Coronary artery (tissue), 2 donors: ENCODE measurements at places on chromosomes 6 and 20.

GRCh38 chr6:3838992-3839867 lies 9.9 kb upstream of the FAM50B start:
- no peak for DNase-seq

DNA sequence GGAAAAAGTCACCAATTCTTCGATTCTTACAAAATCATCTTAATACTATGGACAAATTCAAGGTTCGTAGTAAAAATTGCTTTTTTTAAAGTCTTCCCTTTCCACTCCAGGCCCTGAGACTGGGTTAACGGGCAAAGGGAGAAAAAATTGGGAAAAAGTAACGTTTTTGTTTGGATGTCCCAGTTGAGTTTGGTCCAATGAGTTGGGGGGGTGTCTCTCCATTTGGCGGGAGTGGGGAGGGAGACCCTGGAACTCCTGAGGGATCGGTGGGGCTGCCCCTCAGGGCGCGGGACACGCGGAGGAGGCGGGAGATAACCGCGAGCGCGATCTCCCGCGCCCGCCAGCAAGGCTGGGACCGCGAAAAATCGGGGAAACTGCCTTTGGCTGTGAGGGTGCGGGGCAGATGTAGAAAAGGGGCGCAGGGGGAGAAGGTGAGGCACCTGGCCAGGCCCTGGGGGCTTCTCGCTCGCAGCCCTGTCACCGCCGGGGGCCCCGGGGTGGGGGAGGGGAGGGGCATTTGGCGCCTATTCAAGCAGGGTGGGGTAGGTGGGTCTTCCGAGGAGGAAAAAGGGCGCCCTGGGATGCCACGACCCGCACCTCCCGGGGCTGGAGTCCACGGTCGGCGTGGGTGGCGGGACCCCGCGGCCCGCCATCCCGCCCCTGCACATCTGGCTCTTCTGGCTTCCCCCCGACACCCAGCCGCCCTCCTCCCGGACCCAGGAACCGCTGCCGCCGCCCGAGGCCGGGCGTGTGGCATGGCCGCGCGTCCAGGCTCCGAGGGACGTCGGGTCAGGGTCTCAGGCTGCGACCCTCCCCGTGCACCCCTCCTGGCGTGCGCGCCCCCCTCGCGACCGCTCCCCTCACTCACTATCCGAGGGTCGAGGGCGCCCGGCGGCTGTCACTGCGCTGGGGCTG lies 595 bp downstream of the FBXO5 start:
- peak; percentile 74 for DNase-seq

- peak; percentile 82 for DNase-seq
These were observed 64.6 kb upstream of the TXNDC5 start for GRCh38 chr6:7974938-7975763.

- no peak for DNase-seq
These were observed 284.0 kb upstream of the DEFB112 start for GRCh38 chr6:50333696-50334095.

DNA sequence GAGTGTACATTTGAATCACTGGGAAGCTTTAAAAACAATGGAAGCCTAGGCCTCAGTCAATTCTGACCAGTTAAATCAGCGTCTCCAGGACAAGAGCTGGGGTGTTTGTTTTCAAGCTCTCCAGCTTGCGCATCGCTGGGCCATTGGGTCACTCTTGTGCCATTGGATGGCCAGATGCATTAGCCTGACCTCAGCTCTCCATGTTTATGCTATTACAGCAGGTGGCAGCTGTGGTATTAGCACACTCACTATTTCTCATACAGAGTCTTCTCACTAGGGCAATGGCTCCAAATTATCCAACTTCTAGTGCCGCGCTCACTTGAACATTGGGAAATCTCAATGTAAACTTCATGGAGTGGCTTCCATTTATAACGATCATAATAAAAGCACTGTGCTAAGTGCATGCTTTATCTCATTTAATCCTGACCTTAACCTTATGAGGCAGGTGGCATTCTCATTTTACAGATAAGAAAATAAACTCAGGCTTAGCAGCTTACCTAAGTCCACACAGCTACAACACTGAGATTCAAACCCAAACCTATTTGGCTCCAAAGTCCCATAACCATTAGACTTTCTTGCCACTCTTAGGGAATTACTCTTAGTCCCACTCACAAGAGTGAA lies 108.8 kb downstream of the PPP1R14C start:
- DNase-seq, result no peak

GRCh38 chr6:105204768-105205167 lies 25.0 kb upstream of the POPDC3 start:
- DNase-seq, result no peak

GRCh38 chr6:122449069-122449468 lies 22.5 kb downstream of the SERINC1 start:
- no peak for DNase-seq

- DNase-seq, result no peak
These were observed 43.4 kb downstream of the SLC22A3 start for GRCh38 chr6:160391419-160392116.

GRCh38 chr6:169162249-169162648 lies 91.4 kb downstream of the THBS2 start:
- DNase-seq, result peak; percentile 76

GRCh38 chr6:57104336-57104735 lies 14.3 kb downstream of the ZNF451 start:
- no peak for DNase-seq

DNA sequence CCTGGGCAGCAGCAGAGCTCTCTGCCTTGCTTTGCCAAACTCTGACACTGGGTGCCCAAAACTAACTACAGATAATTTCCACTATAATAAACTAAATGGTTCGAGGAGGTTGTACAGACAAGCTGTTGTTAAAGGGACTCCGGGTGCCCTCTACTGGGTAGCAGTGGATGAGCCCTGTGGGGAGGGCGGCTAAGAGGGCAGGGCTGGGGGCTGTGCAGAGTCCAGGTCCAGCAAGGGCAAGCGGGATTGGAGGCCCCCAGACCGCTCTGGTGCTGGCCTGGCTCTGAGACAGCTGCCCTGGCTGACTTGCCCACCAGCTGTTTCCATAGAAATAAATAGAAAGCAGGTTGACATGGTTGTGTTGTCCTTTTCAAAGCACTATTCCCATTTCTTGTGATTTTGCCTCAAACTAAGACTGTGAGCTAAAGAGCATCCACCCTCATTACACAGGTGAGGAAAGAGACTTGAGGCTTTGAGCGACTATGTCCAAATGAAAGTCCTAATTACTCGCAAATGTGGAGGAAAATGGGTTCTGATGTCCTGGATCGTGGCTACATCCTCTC lies 167.6 kb upstream of the CST7 start:
- DNase-seq, result no peak

DNA sequence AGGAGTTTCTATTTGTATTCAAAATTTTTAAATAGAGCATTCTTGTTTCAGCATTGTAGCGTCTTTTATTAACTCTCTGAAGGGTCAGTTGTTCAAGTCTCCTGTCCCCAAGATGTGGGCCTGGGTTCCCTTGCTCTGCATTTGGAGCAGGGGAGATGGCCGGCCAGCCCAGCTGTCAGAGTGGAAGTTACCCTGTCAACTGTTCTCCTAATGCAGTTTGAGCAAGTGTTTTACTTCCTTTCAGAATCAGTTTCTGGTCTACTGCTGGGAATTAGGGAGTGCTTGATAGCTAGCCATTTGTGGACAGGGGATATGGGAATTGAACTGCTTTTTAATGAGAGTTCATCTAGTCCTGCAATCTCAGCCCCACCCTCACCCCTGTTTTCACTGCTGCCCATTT lies 116.6 kb downstream of the QKI start:
- DNase-seq, result no peak

DNA sequence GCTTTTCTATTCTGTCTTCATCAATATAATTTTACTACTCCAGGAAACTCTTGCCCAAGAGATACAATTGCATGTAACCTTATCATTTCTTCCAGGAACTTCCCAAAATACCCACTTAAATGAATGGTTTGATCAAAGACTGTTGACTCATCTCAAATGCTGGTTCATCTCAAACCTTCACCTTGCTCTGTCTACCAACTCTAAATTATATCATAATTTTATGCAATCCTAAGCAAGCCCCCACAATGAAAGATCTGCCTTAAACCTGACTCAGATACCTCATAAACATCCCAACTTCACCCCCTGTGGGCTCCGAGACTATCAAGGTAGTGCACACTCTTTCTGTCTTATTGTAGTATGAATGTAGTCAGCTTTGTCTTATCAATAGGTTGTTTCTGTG lies 65.5 kb upstream of the GCM1 start:
- DNase-seq, result no peak

DNA sequence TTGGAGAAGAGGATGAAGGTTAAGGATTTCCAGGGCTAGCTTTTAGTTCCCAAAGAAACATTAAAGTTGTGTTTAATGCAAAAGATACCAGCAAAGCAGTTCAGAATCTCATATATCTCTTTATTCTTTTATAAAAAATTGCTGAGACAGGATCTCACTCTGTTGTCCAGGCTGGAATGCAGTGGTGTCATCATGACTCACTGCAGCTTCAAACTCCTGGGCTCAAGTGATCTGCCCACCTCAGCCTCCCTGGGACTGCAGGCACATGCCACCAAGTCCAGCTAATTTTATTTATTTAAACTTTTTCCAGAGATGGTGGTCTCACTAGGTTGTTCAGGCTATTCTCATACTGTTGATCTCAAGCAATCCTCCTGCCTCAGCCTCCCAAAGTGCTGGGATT lies 41.1 kb upstream of the CAP2 start:
- DNase-seq, result no peak

DNA sequence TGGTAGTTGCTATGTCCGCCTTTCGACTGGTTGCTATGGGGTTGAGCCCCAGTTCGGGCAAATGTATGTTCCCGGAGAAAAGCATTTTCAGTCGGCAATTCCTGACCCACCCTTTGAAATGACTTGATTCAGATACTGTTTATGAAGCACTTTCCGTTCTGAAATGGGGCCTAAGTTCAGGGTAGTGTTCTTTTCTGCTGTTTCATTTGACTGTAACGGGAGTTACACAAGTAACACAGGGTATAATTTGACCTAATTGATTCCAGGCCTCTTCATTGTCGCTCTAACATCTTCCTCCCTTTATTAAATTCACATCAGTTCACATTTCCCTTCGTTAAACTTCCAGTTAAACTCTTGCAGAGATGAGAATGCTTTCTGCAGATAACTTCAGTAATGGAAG lies 85.5 kb downstream of the BMP6 start:
- no peak for DNase-seq

DNA sequence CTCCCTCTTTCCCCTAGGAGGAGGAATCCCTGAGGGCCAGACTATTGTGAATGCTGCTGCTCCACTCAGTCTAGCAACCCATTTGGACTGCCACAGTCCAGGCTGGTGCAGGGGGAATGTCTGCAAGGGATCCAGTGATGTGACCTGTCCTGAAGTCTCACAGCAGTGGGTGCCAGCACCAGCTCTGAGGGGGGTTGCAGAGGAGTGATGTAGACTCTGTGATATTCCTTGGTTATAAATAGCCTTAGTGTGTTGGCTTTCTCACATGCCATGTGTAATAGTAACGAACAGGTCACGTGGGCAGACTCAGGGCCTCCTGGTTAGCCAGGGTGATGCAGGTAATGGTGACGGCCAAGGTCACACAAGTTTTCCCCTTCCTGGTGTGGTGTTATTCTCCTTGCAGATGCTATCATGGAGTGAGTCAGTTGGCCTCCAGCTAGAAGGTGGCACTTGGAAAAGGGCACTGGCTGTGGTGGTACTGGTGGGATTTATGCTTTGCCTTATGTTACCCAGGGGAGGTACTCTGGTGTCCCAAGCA lies 404.4 kb downstream of the UTRN start:
- DNase-seq, result no peak

DNA sequence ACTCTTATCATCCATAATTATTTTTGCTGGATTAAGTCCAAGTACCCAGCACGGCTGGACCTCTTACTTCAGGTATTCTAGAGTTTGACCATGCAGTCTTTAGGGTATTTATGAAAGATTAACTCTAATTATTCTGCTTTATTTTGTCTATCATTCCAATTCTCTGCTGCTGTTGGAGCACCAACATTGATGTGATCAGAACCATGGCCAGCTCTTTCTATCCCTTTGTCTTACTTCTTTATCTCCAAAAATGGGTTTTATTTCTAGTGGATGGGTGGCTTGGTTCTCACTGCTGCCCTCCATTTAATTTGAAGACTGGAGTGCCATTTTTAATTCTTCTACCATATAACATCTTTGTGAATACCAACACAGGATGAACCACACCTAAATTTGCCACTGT lies 704.3 kb downstream of the FRK start:
- no peak for DNase-seq

GRCh38 chr6:160273196-160273595 lies 14.6 kb upstream of the SLC22A2 start:
- DNase-seq, result no peak

- DNase-seq, result no peak
These were observed 55.9 kb downstream of the KCNQ5 start for GRCh38 chr6:72677740-72678139.

- no peak for DNase-seq
These were observed 8.8 kb downstream of the RPL10A start for GRCh38 chr6:35477028-35477427.

GRCh38 chr6:134256862-134257261 lies 61.0 kb downstream of the SGK1 start:
- DNase-seq, result no peak

- DNase-seq, result no peak
These were observed 72.6 kb upstream of the ZNF184 start for GRCh38 chr6:27545271-27546046.

GRCh38 chr20:25090492-25091429 lies 8.8 kb upstream of the VSX1 start:
- DNase-seq, result no peak

GRCh38 chr6:29142309-29142708 lies 28.4 kb upstream of the OR2J2 start:
- no peak for DNase-seq

DNA sequence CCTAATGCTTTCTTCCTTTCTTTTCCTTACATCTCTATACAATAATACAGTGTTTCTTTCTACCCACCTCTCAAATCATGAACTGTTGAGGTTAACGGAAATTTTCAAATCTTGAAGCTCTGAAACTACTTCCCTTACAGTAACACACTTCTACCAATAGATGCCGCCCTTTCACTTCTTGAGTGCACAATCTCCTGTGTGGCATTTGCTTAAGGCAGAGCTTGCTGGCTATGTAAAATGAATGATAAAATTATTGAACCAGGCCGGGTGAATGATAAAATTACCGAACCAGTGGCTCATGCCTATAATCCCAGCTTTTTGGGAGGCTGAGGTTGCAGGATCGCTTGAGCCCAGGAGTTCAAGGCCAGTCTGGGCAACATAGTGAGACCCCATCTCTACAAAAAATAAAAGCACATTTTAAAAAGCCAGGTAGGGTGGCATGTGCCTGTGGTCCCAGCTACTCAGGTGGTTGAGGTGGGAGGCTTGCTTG lies 56.8 kb downstream of the KCNS1 start:
- no peak for DNase-seq

- DNase-seq, result no peak
These were observed 181.9 kb downstream of the GMPR start for GRCh38 chr6:16420337-16420714.

- no peak for DNase-seq
These were observed 121.0 kb upstream of the ATXN1 start for GRCh38 chr6:16882230-16882629.

DNA sequence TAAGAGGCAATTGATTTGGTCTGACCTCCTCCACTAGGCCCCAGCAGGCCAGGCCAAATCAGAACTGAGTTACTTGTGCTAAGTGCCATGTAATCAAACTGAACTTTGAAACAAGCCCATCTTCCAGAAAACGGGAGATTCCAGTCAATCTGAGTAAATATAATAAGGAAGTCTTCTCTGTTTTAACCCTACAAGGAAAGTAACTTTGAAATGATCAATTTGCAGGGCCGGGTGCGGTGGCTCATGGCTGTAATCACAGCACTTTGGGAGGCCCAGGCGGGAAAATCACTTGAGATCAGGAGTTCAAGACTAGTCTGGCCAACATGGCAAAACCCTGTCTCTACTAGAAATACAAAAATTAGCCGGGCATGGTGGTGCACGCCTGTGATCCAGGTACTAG lies 2.0 kb upstream of the SHLD1 start:
- DNase-seq, result no peak

- no peak for DNase-seq
These were observed 25.7 kb downstream of the RCAN2 start for GRCh38 chr6:46465294-46466165.
